Cortex of kidney (tissue), 1 donor: ENCODE measurements at places on chromosomes 2 and 18.

- no peak for DNase-seq
Measured at GRCh38 chr2:19963386-19963785, 26.5 kb downstream of the WDR35 start.

DNA sequence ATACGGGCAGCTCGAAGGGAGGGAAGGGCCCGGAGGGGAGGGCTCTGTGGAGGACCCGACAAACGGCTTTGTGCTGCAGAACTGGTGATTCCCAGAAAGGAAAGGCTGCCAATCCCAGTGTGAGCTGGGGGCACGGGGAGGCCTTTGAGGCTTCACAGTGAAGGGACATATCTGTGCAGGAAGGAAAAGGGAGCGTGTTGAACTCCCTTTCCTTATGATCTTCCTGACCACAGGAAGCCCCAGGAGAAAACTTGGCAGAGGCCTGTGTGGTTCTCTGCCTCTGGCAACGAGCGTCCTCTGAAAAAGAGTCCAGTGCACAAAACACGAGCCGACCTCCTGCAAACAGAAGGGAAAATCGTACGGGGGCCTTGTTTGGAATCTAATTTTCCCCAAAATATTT, 683.5 kb upstream of the SALL3 start:
- no peak for DNase-seq

DNA sequence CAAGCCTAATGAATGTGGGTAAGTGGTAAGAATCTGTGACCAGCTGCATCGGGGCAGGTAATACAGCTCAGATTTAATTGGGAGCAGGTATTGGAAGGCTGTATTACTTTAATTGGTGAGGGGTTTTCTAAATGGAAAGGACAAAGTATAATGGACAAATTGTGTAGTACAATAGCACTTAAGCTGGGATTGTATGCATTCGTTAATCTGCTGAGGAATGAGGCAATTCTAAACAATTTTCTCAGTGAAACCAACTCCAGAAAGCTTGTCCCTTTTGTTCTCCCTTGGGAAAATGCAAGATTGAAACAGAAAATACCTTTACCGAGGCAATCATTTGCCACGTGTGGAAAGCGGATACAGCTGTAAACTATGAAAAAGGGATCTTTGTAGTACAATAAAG, 801.6 kb upstream of the POU3F3 start:
- DNase-seq, result no peak

DNA sequence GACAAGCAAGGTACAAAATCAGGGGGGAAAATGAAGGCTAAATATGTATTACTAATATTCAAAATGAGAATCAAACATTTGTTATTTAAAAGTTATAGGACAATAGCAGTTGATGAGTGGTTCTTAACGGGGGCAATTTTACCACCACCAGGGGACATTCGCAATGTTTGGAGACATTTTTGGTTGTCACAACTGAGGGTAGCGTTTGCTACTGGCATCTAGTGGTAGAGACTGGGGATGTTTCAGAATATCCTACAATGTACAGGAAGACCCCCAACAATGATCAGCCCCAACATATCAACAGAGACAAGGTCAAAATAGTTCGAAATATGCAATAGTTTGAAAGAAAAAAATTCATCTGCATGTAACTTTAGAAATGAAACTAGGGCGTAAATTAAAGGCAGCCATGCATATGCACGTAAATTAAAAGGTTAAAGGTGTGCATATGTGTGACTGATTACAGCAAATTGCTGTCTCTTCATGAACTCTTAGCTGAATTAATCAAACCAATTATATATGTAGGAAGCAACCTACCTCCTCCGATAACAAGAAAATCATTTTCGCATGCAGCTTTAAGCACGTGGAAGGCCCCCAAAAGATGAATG, 61.2 kb upstream of the CUL3 start:
- DNase-seq, result no peak

DNA sequence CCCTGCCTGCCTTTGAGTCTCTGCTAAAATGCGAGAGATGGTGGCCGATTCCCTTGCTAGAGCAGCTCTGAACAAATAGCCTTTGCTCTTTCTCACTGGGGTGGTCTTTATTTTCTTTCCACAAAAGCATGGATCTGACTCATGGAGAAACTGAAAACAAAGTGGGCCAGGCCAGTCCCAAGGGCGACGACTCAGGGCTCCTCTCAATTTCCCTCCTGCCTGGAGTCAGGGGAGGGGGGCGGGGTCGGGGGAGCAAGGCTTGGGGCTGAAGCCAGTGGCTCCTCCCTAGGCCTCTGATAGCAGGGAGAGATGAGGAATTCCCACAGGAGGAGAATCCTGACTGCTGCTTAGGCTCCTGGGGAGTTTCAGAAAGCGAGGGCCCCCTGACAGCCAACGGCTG, 17.1 kb upstream of the IL1R2 start:
- no peak for DNase-seq

DNA sequence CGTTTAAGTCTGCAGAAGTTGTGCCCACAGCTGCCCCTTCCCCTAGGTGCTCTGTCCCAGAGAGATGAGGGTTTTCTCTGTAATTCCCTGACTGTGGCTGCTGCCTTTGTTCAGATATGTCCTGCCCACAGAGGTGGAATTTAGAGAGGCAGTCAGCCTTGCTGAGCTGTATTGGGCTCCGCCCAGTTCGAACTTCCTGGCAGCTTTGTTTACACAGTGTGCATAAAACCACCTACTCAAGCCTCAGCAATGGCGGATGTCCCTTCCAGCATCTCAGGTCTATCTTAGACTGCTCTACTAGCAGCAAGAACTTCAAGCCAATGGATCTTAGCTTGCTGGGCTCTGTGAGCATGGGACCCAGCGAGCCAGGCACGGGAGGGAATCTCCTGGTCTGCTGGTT, 48.1 kb downstream of the LHCGR start:
- DNase-seq, result no peak

DNA sequence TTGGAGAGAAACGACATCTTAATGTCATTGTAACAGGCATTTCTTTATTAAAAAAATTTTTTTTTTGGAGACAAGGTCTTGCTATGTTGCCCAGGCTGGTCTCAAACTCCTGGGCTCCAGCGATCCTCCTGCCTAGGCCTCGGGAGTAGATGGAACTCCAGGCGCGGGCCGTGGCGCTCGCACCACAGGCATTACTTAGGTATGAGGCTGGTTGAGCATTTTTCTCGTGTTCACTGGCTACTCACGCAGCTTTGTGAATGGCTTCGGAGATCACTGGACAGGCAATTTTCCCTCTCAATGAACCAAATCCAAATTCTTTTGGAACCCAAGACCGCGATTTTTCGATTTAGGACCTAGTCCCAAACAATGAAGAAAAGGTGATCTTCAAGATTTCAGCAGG, 795 bp upstream of the TCF7L1 start:
- DNase-seq, result no peak

DNA sequence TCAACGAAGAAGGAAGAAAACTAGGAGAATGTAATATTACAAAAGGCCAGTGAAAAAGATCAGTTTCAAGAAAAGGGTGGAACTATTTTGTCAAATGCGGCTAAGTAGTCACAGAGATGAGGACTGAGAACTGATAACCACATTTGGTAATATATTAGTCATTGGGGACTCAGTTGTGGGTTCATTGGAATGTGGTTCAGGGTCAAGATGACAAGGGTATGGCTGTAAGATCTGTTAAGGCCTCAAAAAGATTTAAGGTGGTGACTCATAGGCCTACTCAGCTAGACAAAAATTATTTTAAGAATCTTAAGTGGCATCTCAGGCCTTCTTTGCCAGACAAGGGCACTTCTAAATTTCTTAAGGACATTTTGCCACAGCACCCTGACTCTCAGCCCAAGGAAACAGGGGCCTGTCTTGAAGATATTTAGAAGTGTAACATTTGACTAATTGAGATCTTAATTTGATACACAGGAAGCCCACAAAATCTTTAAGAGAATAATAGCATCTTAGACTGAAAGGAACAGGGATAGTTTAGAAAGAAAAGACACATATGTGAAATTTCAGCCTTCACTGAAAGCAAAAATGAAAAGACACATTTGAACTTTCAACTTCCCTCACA, 81.3 kb downstream of the STRADB start:
- no peak for DNase-seq

- no peak for DNase-seq
Measured at GRCh38 chr2:183060571-183061231, 17.8 kb upstream of the DUSP19 start.

- DNase-seq, result no peak
Measured at GRCh38 chr2:50647381-50647780, 384.6 kb downstream of the NRXN1 start.
